ENCODE measurements at places on chromosomes 12 and 14.

- no peak for DNase-seq
Measured at GRCh38 chr14:43786066-43786762, 720.9 kb downstream of the FSCB start.

- no peak for DNase-seq
Measured at GRCh38 chr12:99914206-99914605, 70.5 kb downstream of the ANKS1B start.

DNA sequence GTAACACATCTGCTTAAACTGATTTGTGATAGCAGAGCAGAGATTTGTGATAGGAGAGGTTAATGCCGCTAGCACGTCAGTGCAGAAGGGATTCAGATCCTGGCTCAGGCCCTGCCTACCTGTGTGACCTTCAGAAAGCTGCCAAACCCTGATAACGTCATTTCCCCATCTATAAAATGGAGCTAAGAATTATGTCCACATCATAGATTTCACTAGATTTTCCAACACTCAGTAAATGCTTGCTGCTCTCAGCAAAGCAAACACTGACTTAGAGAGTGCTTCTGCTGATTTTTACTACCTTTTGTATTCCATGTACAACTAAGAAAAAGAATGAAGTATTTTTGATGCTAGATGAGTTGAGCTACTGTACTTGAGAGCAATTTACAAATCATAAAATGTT lies 261.4 kb downstream of the ITPR2 start:
- no peak for DNase-seq

DNA sequence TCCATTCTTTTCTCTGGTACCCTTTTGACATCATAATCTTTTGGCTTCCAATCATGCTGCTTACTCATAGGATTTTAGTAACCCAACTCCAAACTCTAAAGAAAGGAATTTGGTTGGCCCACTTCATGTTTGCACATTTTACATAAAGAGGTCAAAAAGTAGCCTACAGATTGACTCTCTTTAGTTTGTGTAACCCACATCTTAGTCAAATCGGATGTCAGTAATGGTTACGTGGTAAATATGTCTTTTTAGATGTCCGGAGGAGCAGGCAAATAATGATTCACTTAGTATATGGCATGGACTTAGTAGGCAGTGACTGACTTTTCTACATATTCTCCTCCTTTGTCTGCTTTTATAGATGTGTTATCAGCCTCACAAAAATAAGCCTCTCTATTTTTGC lies 711.6 kb upstream of the FOXG1 start:
- no peak for DNase-seq

GRCh38 chr12:51108136-51108535 lies 24.7 kb upstream of the CSRNP2 start:
- DNase-seq: no peak

DNA sequence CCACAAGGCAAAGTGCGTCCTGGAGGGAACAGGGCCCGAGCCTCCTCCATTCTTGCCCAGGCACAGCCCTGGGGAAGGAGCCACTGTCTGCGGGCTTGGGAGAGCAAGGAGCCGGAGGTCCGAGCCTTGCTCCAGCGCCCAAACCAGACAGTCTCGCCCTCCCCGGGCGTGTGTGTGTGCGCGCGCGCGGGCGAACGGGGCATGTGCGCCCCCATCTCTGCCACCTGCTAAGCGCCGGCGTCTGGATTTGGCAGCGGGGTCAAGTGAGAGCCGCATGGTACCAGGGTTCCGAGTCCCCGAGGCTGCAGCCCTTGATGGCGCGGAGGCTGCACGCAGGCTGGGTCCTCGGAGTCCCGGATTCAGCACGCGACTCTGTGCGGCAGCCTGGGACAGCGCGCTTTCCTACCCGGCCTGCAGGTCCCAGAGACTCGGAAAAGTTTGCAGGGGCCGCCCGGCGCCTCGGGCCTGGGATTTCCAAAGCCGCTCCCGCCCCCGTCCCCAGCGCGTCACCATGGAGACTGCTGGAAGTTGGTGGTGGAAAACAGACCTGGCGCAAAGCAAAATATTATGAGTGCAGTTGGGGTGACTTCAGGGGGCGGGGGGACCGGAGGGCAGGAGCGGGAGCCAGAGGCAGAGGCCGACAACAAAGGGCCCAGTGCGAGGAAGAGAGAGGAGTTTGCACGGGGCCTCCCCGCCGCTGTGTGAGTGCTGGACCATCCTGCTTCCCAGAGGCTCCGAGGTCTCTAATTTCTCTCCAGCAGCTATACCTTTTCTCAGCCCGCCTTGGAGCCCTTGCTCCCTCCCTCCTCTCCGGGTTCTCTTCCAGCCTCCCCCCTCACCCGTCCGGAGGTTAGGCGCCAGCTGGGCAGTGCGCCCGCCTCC lies 4.2 kb downstream of the RFX4 start:
- no peak for DNase-seq

GRCh38 chr14:104897330-104898194 lies 27.1 kb upstream of the PLD4 start:
- no peak for DNase-seq

- no peak for DNase-seq
Measured at GRCh38 chr12:116426391-116427136, 132.6 kb upstream of the MAP1LC3B2 start.

- no peak for DNase-seq
Measured at GRCh38 chr14:50263321-50263720, 31.9 kb upstream of the SOS2 start.

DNA sequence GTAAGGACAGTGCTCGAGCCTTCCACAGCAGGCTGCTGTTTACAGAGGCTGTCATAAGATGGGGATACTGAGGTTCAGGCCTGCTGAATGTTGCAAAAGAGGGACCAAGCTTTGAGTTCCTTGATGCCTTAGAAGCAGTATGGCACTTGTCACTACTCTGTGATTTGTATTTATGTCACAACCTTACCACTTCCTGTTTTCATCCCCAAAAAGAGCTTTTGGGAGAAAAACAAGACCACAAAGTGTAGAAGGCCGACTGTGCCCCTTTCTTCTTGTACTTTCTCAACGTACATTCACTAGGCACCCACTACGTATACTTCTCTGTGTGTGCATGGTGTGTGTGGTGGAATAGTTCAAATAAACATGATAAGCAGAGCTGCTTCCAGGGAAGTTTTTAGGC lies 90.1 kb downstream of the DRAM1 start:
- no peak for DNase-seq

DNA sequence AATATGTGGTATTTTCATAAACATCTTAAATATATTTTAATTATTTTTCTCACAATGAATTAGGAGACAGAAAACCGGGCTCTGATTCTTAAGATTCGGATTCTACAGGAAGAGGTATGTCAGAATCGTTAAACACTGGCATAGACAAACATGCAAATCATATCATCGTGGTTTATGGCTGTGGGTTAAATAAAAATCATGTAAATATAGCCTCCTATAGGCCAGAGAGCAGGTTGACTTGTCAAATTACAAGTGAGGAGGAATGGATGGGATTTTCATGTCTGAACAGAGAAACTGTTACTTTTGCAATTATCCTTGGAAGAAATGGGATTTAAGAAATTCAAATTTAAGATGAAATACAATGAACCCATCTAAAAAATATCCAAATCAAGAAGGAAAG lies 74.9 kb upstream of the BCAT1 start:
- no peak for DNase-seq

DNA sequence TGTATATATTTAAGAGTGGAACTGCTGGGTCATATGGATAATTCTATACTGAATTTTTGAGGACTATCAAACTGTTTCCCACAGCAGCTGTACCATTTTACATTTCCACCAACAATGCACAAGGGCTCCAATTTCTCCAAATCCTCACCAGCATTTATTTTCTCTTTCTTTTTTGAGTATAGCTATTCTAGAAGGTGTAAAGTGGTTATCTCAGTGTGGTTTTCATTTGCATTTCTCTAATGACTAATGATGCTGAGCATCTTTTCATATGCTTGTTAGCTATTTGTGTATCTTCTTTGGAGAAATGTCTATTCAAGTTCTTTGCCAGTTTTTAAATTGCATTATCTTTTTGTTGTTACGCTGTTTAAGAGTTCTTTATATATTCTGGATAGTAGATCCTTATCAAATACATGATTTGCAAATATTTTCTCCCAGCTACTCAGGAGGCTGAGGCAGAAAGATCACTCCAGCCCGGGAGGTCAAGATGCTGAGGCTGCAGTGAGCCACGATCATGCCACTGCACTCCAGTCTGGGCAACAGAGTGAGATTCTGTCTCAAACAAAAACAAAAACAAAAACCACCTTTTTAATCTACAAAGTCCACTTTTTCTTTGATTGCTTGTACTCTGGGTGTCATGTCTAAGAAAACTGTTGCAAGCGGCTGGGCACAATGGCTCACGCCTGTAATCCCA lies 32.8 kb downstream of the GTF2A1 start:
- DNase-seq: no peak

DNA sequence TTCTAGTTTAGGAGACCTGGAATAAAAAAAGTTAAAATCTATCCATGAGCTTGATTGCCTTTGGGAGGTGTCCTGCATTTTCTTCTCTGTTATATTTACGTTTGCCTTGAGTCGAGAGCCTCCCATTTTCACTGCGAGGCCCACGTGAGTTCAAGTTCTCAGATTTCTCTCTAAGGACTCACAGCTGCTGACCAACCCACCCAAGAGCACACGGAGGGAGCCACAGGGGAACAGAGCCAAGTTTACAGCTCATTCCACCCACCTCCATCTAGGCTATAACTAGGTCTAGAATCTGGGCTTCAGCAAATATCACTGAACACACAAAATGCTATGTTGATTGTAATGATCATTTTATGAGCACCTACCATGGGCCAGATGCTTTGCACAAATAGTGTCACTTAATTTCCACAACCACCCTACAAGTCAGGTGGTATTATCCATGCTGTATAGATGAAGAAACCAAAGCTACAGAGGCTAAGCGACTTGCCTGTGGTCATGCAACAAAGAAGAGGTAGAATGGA lies 16.7 kb downstream of the ALDH1L2 start:
- no peak for DNase-seq

DNA sequence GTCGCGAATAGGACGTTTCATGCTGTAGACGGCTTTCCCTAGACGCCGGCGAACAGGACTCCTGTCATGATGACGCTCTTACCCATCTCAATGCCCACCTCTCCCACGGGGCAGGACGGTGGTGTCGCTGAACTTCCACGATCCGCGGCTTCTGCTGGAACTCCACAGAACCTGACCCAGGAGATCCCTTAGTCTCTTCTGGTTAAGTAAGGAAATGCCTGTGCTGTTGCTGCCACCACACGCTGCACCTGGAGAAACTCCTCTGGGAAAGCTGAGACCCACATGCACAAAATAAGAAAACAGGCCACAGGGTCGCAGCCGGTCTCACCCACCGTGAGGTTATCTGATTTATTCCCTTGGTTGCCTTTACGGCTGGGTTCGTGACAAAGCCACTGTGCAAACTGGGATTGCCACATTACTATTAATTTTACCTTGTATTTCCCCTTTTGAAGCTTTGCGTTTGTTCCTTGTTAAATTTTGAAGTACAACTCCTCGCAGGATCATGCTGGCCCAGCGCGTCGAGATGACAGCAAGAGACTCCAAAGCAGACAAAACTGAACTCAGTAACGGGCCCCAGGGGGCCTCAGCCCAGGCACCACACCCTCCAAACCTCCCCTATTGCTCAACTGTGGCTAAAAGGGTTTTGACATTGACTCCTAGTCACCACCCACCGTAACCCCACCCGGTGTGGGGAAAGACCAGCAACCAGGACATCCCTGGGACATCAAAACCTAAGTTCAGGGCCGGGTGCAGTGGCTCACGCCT lies 9.2 kb upstream of the MMP17 start:
- DNase-seq: no peak

- DNase-seq: no peak
Measured at GRCh38 chr14:101791919-101792572, 30.5 kb downstream of the PPP2R5C start.

DNA sequence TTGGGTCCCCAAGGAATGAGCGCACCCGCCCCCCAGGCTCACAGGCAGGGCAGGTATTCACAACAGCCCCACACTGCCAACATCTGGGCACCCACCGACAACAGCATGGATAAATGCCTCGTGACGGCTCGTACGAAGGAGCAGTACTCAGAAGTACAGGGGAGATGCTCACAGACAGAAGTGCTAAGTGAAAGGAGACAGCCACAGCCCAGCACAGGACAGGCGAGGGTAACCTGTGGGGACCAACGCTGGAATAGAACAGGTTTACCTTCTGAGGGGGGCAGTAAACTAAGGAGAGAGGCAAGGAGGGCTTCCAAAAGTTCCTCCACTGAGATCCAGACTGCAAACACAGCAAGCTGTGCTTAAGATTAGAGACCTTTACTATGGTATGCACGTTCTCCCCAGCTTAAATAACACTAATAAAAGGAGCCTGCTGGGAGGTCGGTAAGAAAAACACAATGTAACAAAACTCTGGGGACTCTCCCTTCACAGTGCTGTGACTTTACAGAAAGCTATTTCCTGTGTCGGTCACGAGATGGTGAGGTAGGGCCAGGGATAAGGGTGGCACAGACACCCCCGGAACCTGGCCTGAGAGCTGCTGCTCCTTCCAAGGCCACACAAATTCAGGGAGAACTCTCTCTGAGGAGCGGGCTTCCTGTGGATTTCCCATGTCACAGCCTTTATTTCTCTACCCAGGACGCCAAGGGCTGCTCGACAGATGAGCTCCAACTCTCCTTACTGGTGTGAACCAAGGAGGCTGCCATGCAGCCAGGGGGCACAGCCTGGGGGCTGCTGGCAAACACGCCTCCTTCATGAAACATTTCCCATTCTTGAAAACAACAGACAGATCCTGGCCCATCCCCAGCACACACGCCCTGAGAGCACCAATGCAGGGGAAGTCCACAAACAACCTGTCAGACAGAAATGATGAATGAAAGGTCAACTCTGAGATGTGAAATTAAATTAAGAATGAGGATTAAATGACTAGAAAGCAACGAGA lies 26.3 kb downstream of the SLC15A4 start:
- DNase-seq: no peak

- no peak for DNase-seq
Measured at GRCh38 chr12:119292893-119293630, 41.5 kb upstream of the CCDC60 start.

DNA sequence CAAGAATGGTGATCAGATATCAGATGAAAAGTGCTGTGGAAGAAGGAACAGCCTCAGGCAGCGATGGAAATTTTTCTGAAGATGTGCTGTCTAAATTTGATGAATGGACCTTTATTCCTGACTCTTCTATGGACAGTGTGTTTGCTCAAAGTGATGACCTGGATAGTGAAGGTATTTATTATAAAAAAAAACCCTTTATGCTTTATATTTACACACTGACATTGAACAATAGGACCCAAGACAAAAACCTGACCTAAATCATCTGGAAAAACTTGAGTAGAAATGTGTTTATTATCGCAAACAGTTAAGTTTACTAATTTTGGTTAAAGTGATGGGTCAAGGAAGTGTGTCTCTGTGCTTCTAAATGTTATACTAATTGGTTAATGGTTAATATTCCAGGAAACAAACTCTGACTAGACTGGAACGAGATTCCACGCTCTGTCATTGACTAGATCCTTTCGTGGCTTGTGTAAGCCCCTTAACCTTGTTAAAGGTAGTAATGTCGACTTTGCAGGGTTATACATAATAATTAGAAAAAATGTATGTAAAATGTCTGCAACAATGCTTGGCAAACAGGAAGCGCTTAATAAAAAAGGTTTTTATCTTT lies 62.7 kb downstream of the LRRK2 start:
- no peak for DNase-seq
